ENCODE measurements at places on chromosomes 6 and 20.

- DNase-seq, result no peak
Measured at GRCh38 chr6:142469220-142469619, 167.4 kb downstream of the ADGRG6 start.

DNA sequence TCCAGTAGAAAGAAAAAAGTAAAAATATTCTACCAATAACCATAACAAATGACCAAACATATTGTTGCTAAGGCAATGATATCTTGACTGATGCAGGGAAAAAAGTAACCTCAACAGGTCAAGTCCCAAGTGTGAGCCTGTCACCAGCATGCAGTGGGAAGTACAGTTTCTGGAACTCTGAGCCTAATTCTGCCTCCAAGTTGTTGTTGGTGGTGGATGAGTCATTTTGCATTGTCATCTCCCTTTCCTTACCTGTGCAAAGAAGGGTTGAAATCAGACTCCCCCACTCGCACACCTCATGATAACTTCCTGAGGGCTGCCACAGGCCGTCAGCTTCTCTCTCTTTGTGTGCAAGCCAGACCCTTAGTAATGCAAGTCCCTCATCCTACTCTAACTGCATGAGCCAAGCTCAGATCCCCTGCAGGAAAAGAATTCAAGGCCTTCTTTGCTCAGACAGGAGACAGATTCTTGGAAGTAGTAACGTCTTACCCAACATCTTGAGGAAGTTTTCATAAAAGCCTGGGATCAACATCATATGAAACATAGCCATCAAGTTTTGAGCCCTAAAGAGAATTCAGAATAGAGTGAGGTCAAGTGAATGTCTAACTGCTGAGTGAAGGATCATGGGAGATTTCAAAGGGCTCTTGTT, 207.6 kb upstream of the FOXA2 start:
- DNase-seq, result no peak

DNA sequence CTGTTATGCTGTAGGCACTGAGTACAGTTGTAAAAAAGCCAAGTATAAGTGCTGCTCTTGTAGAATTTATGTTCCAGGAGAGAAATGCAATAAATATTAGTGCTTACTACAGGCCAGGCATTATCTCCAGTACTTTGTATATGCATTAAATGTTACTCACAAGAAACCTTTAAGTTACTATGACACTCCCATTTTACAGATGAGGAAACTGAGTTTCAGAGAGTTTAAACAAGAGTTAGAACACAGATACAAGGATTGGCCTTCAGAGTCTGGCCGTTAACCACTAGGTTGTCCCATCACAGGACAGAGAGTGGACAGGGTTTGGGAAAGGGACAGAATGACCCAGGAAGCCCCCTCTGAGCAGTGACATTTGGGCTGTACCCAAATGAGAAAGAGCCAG, 274.4 kb downstream of the ZNF217 start:
- DNase-seq, result no peak

DNA sequence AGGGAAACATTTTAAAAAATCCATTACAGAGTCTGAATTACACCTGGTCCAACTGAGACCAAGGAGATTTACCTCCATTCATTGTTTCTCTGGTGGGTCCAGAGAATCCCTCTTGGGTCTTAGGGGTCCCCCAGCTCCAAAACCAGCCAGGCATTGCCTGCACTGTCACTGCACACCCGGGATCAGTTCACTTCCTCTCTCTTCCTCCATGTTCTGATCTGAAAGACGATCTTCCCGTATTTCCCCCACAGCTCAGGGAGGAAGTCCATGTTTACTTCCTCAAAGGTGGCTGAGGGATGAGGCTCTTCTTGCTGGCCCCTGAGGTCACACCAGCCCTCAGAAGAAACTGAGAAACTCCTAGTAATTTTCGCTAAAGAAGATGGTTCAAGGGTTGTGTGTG, 159.7 kb downstream of the BMP7 start:
- DNase-seq, result no peak

GRCh38 chr6:91407706-91408105, 820.8 kb upstream of the MAP3K7 start:
- DNase-seq, result no peak

GRCh38 chr6:163356324-163356723, 58.2 kb upstream of the QKI start:
- no peak for DNase-seq

DNA sequence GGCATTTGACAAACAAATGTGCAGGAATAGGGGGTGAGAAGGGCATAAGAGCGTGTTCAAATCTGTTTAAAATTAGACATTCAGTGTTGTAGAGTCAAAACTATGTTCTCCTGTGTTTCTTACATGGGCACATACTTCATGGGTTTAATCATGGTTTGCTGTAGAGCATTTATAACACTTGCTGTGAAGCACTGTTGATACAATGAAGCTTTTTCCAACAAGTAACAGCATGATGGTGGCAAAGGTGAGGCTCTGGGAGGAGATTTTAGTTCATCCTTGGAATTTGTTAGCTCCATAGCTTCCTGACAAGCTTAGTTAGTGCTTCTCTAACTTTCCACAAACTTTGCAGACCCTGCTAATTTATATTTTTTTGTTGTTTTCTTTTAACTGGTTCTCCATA, 900.7 kb downstream of the TFAP2A start:
- DNase-seq, result no peak

GRCh38 chr6:34360556-34360955, 31.9 kb downstream of the NUDT3 start:
- DNase-seq, result no peak

- no peak for DNase-seq
Measured at GRCh38 chr6:110337486-110337885, 20.7 kb downstream of the METTL24 start.

DNA sequence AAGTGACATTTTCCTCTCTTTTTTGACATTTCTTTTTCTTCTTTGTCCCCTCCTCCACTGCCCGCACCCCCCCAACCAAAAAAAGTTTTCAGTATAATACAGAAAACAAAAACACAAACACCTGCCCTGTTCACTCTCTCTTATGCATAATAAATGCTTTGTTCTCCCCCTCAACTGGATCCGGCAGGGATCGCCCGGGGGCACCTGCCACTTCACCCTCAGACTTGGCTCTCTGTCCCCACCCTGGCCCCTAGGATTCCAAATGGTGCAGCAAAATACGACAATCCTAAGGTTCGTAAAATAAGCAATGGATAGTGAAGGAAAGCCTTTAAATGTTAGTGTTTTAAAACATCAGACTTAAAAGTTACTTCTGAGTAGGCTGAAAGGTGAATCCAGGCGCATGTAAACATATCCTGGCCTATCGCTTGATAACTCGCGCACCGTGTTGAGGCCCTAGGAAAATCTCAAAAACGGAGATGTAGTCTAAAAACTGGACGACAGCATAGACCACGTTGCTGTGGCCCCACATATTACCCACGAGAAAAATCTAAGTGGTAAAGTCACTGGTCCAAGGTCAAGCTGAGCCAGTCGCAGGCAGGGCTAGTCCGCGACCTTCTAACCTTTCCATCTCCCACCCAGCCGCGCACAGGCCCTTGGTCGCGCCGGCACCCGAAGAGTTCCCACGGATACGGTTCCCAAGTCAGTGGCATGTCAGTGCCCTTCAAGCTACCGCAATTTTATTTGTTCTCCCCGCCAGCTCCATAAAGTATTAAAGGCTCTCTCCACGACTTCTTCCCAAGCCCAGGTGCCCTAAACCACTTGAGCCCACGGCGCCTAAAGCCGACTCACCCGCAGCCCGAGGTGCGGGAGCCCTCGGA, 130.8 kb downstream of the OGFRL1 start:
- DNase-seq, result no peak

DNA sequence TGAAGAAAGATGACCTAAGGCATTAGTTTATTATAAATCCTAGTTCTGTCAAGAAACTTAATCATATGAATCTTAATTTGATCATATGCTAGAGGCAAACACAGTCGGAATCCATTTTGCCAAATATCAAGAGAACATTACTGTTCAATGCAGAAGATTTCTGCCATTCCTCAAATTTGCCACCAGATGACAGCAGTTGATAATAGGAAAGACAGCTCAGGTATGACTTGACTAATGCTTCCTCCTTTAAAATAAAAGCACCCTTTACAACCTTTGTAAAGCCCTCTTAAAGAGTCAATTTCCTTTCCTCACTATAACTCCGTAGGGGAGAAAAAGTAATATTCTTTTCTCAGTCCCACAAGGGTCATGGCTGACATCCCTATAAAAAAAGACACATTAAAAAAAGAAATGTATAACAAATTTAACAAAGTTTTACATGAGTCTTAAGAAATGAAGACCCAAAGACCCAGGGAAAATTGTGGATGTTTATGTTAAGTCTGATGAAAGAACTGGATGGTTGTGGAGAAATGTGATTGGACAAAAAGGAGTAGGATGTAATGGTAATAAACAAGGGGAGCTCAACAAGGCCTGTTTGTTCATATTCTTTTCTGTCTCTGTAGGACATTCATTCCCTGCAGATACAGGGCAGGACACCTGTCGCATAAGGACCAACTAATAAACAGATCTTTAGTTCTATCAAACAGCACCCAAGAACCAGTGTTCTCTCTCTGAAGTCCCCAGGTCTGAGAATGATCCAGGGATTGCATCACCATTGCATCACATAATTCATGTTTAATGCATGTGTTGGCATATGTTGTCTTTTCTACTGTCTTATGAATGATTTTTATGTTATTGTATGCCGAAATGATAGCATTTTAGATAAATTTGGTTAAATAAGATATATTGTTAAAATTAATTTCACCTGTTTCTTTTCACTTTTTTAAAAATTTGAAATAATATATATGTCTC, 23.0 kb upstream of the IL17A start:
- DNase-seq, result no peak

DNA sequence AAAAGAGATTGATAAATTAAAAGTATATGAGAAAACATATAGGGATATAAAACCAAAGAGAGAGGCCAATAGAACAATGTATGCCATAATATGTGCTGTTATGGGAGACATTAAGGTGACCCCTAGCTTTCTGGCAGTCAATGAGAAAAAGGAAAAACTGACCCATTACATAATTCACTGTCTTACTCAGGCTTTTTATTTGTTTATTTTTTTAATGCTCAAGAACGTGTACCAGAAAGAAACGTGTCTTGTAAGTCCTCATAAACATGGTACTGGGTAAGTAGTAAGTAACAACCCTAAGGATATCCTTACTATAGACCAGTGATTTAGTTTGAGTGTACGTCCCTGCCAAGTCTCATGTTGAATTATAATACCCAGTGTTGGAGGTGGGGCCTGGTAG, 160.8 kb upstream of the PHACTR1 start:
- no peak for DNase-seq

DNA sequence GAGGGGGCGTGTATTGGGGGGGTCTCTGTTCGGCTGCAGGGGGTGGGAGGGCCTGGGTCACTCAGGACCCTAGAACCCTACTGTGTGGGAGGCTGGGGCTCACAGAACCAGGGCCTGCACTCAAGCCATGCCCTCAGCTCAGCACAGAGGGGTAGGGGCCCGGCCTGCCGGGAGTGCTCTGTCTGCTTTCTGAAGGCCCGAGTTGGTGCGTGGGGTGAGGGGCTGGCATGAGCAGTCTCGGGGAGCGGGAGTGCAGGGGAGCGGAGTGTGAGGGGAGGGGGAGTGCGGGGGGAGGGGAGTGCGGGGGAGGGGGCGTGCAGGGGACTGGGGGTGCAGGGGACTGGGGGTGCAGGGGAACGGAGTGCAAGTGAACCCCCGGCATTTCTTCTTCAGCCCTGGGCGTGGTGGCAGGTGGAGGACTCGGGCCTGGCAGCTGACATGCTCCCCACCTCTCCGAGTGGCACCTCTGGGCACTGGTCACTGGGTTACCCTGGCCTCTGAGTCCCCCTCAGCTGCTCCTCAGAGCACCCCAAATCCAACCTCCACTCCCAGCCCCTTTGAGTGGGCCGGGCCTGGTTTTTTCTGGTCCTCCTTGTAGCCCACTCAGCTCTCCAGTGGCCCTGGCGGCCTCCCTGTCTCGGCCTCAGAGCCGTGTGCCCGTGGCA, 1.0 kb downstream of the COL20A1 start:
- no peak for DNase-seq

DNA sequence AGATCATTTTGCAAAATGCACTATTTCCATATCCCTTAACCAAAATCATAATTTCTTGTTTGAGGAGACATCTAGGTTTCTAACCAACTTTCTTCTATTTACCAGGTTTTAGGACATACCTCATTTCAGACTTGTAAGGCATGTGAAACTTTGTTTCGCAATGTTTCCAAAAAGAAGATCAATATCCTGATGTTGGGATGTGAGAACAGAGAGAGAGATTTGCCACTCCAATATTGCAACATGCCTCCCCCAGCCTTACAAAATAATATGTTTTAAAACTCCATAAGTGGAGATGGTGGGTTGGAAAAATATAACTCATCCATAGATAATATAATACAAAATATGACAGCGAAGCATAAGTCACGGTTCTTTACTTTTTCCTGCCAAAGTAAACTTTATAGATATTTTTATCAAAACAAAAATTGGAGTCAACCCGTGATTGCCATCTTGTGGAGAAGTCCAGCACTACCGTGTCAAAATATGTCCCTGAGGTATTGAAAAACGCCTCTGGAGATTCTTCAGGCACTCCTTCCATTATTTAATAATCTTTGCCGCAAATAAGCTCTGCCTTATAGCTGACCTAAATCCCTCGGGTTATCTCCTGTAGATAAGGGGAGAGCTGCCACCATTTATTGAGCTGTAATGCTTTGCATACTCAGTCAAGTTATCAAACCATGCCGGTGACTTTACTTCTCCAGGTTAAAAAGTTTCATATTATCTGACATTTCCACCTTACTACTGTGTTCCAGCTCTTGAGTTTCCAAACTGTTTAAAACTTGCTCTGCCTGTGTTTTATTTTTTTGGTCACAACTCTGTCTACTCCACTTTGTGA, 534.2 kb downstream of the HACE1 start:
- no peak for DNase-seq

GRCh38 chr6:170067923-170068360, 222.9 kb downstream of the DLL1 start:
- no peak for DNase-seq

GRCh38 chr6:16404456-16404855, 166.1 kb downstream of the GMPR start:
- no peak for DNase-seq

DNA sequence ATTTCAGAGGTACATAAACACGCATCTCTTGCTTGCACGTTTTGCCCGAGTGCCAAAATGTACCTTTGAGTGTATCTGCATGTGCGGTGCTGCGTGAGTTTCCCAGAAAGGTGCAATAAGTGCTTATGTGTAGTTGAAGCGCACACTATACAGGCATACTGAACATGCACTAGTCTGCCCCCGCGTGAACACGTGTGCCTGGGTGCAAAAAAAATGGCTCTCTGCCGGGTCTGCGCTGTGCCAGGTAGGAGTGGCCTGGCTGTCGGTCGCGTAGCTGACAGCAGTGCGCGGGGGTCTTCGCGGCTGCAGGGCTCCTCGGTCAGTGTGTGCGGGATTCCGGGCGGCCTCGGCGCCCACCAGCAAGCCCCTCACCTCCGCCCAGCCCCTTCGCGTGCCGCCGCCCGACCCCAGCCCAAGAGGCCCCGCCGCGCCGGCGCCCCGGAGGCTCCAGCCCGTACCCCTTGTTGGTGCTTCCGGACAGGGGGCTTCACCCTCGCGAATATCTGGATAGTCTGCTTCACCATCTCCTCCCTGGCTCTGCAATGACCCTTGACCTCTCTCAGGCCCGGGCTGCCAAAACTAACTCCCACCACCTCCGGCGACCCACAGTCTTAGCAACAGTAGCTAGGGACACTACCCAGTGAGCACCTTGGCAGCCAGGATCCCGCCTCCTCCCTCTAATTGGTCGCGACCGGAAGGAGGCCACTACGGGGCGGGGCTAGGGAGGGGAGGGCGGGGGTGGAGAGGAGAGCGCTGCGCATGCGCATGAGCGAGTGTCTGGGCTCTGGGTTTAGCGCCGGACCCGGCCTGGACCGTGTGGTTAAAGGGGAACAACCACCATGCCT, at the start of gene KIF6:
Gene KIF6 (minus strand): TSS at position 622 of the 845 bp plus-strand sequence. CDS start 98 bp downstream, at position 524.
- peak; percentile 32 for DNase-seq

GRCh38 chr6:73108949-73109348, 116.3 kb downstream of the KHDC1L start:
- DNase-seq, result no peak

- DNase-seq, result no peak
Measured at GRCh38 chr20:31691646-31692275, 30.9 kb downstream of the BCL2L1 start.

Data from T-helper 1 cell (primary cell).